ENCODE measurements at places on chromosomes 5 and 9.

GRCh38 chr9:133729617-133730281, 8.4 kb downstream of the SARDH start:
- no peak for DNase-seq

DNA sequence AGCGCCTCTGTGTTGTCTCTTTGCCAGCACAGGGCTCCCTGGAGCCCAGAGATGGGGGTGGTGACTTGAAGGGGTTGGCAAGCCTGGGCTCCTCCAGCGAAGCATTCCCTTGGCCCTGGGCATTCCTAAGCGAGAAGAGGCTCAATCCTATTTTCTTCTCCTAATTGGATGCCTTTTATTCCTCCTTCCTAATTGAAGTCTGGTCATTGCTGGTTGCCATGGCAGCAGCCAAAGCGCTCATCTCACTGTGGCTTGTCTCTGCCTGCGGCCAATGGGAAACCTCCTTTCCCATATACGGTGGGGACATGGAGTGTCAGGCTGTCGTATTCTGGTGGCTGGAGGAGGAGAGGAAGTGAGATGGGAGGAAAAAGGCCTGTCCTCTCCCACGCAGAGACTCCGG, 52.3 kb upstream of the RARS1 start:
- DNase-seq, result peak; percentile 29

GRCh38 chr9:5384436-5384835, 44.8 kb upstream of the RLN1 start:
- DNase-seq, result no peak

GRCh38 chr9:16213781-16214515, 656.5 kb downstream of the BNC2 start:
- peak; percentile 94 for DNase-seq

GRCh38 chr5:9498541-9499497, 47.1 kb downstream of the SEMA5A start:
- DNase-seq, result no peak

GRCh38 chr5:142069606-142070399, 38.8 kb upstream of the NDFIP1 start:
- no peak for DNase-seq

DNA sequence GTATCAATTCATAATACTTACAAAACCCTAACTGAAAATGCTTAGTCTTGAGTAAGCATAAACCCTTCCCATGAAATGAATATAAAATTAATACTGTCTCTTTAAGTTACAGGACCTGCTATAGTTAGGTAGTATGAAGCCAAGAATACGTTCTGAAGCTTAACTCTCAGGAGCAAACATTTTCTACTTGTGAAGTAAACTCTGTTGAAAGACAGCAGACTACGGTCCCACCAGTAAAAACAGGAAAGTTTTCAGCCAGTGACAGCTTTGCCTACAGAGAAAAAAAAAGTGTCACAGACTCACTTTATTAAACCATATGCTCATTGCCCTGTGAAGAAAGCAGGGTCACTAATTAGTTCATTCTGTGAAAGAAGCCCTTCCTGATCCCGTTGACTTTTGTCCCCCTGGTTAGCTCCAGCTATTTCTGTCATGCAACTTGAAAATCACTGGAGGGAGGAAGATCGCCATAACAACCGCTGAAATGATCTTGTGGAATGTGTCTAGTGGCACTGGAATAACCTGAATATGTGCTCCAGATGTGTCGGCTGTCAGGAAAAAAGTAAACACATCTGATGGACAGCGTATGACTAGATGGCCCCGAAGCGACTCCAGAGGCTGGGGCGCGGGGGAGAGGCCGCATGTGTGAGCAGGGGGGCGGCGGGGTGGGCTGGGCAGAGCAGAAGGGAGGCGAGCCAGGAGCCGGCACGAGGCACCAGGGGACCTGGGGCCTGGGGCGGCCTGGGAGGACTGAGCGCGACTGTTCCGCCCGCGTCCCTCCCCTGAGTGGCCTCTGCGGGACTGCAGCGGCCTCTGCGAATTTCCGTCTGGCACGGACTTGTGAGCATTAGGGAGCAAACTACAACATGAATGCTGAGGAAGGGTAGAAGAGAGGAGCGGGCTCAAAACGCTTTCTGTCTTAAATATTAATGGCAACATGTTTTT, 41.9 kb downstream of the BNC2 start:
- DNase-seq, result peak; percentile 39

DNA sequence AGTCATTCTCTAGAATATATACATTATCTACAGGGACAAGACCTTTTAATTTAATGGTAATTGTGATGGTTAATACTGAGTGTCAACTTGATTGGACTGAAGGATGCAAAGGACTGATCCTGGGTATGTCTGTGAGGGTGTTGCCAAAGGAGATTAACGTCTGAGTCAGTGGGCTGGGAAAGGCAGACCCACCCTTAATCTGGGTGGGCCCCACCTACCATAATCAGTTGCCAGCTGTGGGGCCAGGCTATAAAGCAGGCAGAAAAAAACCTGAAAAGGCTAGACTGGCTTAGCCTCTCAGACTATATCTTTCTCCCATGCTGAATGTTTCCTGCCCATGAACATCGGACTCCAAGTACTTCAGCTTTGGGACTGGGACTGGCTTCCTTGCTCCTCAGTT, 112.2 kb upstream of the SMC2 start:
- DNase-seq, result no peak
